Left renal pelvis (tissue), 4 donors: ENCODE measurements at places on chromosomes 1 and 21.

- DNase-seq = no peak
Observed at GRCh38 chr1:164682570-164682969, 123.6 kb downstream of the PBX1 start.

DNA sequence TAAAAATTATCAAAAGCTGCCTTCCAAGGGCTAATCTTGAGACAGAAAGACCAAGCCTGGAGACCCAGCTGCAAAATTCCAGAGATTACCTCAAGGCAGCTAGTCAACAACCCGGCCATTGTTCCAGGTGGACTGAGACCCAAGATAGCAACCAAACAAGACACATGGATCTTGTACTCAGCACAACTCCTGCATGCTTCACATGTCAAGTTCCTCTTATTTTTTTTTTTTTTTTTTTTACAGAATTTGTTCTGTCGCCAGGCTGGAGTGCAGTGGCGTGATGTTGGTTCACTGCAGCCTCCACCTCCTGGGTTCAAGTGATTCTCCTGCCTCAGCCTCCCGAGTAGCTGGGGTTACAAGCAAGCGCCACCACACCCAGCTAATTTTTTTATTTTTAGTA lies 40.1 kb downstream of the CD2 start:
- DNase-seq = no peak

- no peak for DNase-seq
Observed at GRCh38 chr21:29209696-29210095, 79.3 kb downstream of the MAP3K7CL start.

GRCh38 chr1:236332092-236332758 lies 50.5 kb upstream of the ERO1B start:
- no peak for DNase-seq

GRCh38 chr1:203148127-203148526 lies 20.6 kb downstream of the ADORA1 start:
- no peak for DNase-seq

DNA sequence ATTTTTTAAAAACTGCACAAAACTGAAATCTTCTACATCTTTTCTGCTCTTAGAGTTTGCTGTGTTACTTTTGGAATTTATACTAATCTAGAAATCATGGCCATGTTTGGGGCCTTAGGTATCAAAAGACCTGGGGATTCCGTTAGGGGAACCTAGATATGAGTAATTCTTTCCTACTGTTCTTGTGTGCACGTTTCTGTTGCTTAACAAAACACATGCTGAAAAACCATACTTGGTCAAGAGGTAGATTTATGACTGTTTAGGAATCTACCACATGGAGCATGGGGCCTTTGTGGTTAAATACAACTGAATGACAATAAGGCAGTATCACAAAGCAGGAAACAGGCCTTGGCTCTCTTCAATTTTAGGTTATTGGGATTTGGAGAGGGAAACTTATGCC lies 291.9 kb upstream of the USP25 start:
- DNase-seq = no peak

- DNase-seq = no peak
Observed at GRCh38 chr1:155984341-155984740, 6.0 kb upstream of the ARHGEF2 start.

DNA sequence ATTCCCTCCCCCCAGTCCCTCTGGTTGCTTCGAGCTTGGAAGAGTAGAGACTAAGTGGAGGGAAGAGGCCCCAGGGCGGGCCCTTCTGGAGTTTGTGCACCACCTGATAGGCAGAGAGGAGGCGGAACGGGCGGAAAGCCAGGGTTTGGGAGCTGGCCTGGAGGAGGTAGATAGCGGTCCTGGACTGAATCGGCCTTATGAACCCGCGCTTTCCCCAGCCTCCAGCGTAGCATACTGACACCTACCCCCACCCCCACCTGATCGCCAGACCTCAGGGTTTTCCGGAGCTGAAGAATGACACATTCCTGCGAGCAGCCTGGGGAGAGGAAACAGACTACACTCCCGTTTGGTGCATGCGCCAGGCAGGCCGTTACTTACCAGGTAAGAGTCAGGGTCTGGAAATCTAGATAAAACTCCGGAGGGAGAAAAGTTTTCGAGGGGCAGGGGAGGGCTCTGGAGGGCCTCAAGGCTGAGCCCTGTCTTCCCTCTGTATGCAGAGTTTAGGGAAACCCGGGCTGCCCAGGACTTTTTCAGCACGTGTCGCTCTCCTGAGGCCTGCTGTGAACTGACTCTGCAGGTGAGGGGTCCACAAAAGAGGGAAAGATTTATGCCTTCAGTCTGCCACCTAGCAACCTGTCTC lies 705 bp downstream of the UROD start:
- no peak for DNase-seq

- no peak for DNase-seq
Observed at GRCh38 chr1:169340882-169341281, 26.7 kb downstream of the NME7 start.

DNA sequence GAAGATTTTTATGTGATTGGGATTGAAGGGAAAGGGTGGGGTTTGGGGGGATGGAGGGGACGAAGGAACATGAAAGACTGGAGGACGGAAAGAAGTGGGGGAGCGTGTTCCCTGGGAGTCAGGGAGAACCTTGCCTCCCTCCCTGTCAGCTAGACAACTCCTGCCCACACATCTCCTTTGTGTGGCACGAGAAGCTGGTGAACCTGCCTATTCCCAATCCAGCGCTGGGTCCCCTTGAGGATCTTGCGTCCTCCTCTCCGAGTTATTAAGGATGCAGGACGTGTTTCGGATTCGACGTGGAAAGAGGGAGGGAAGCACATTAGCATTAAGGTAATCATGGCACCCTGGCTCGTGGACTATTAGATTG lies 1.4 kb downstream of the LRRC7 start:
- no peak for DNase-seq

DNA sequence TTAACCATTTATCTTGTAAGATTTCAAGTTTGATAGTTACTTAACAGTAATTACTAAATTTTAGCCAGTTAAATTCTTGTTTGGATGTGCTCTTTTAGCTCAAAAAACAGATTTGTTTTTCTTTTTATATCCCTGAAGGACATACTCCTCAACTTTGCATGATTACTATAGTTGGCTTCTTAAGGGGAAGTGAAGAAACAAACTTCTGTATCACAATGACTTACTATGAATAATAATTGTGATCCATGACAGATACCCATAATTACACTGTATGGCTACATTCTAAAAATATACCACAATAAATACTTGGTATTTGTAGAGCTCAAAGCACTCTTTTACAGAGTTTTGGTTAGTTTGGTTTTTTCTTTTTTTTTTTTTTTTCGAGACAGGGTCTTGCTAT lies 55.8 kb downstream of the IARS2 start:
- DNase-seq = no peak

DNA sequence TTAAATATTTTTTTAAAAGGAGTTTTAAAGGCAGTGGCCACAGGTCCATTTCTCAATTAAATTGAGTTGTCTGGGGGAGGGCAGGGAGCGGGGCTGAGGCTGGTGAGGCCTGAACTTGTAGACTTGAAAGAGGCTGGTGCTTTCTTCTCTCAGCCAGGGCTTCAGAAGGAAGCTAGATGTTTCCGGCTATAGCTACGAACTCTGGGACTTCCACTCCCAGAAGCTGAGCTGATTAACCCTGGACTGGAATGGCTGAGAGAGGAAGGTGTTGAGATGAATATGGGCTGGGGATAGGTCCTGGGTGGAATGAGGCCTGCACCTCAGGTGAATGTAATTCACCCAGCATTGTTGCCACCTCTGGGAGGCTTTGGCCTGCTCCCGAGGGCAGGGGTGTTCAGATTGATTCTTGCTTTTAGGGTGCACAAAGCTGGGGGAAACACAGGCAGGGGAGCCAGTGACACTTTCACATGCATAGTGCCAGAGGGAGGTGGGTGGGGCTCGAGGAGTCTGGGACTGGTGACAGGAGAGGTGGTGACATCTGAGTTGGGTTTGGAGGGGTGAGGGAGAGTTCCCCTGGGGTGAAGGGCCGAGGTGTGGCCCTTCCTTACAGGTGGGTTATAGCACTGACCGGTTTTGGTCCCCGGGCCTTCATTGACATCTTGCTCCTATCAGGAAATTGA lies 18.2 kb downstream of the LDLRAP1 start:
- DNase-seq = no peak

GRCh38 chr21:26171258-26172100 lies 909 bp upstream of the APP start:
- no peak for DNase-seq

DNA sequence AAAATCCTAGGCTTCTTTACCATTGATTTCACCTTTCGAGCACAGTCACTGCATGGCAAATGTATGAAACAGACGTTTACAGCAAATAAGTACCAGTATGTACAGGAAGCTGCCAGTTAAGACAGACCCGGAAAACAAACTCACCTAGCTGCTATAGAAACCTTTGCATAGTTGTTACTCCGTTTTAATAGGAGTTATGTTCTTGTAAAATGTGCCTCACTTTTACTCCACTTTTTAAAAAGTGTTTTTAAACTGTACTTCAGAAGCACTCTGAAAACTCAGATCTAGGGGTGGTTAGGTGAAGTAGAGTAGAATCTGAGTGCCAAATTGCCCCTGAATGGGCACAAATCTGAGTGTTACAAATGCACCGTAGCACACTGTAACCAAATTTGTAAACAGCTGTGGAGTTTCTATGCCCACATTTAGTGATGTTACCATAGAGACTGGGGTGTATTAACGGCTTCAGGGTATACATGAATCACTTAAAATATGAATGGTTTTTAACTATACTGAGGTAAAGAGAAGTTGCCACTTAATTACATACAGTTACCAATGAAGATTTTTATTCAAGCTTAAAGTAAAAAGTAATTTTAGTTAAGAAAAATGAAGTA lies 30.7 kb downstream of the CNIH4 start:
- no peak for DNase-seq

- DNase-seq = no peak
Observed at GRCh38 chr1:48757363-48757762, 19.3 kb downstream of the BEND5 start.

- DNase-seq = no peak
Observed at GRCh38 chr1:10669570-10669969, 126.9 kb downstream of the CASZ1 start.

- no peak for DNase-seq
Observed at GRCh38 chr1:227009937-227010336, 69.8 kb downstream of the COQ8A start.

DNA sequence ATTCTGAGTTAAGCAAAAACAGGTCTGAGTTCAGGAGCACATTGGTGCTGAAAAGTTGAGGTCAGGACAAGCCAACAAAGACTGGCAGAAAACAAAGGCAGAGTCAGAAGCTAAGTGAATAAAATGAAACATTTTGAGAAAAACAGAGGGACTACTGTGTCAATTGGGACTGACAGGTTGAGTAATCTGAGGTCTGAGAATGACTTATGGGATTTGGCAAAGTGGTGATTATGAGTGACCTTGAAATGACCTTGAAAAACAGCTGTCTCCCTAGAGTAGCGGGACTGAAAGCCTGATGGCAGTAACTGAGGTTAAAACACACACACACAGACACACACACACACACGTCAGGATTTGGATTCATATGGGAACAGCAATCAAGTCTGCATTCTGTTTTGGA lies 8.8 kb upstream of the COG2 start:
- DNase-seq = no peak

GRCh38 chr1:232508130-232508701 lies 121.7 kb downstream of the SIPA1L2 start:
- no peak for DNase-seq

DNA sequence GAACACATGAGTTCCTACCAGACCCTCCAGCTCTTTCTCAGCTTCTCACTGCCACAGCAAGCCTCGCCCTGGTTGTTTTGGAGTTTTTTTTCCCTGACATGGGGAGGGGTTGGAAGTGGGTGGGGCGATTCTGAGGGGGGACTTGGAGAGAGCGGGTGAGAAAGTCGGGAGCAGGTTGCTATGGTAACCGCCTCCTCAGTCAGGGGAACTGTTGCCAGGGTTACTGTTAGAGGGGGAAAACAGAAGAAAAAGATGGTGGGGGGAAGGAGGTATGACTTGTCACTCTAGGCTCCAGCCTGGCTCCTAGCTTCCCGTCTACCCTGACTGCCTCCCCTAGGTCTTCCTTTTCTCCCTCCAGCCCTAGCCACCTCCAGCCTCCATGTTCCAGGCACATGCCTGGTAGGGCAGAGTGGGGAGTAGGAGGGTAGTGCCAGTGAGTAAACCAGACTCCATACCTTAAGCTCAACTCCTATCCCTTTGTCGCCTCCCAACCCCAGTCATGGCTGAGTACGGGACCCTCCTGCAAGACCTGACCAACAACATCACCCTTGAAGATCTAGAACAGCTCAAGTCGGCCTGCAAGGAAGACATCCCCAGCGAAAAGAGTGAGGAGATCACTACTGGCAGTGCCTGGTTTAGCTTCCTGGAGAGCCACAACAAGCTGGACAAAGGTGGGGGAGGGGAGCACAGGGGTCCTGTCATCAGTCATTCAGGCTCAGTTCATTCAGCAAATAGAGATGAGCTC lies 6.0 kb downstream of the PEA15 start:
- DNase-seq = no peak

DNA sequence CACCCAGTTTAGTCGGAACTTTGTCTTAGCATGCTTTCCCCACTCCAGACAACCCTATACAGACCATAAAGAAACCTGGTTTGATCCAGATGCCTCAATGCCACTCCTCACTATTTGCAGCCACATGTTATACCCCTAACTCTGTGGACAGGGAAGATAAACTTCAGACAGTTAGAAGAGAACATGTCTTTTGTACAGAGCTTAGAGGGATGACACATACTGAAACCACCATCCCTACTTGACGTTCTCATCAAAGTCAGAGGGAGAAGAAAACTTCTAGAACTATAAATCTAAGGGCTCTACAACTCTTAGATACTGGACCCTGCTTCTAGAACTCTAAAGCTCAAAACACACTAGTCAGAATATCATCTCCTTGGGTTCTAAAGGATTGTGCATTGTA lies 3.7 kb downstream of the SYT6 start:
- no peak for DNase-seq
